Bone marrow (tissue), 2 donors: ENCODE measurements at places on chromosomes 2 and 18.

GRCh38 chr2:30605197-30605596 lies 158.2 kb downstream of the LCLAT1 start:
- no peak for DNase-seq

DNA sequence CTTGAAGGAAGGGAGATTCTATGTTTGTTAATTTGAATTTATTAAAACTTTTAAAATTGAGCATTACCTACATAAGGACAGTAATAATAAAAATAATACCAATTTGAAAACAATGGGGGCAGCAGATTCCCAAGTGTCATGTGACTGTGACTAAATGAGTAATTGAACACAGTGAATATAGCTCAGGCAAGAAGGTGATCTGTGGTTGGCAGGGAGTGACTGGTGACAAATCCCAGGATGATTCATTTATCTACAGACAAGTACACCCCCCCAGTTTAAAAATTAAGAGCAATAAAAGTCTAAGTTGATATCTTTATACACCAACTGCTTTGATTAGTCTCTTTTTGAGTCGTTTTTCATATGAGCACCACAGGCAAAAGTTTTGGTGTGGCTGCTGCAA lies 299.5 kb downstream of the ARHGAP15 start:
- no peak for DNase-seq

DNA sequence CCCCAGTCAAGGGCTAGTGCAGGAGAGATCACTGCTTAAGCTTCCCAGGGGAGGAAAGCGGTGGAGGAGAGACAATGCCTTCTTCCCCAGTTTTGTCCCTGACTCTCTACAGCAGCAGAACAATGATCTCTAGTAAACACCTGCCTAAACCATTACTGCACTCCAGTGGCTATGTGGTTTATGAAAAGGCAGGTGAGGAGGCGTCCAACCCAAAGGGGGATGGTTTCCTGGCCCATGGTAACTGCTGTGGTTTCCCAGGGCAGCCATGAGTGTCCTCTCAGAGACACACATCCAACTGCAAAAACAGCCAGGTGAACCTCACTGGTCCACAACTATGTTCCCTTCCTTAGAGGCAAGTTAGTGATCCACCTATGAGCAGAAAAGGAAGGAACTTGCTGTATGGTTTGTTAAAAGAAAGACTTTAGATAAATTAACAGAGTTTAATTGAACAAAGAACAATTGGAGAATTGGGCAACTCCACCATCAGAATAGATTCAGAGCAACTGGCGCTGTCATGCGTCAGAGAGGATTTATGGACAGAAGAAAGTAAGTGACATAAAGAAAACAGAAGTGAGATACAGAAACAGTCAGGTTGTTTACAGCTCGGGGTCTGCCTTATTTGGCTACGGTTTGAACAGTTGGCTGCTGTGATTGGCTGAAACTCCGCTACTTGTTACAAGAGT lies 4.8 kb upstream of the TTC39C start:
- DNase-seq: no peak

- DNase-seq: no peak
Observed at GRCh38 chr2:10413991-10414451, 34.1 kb downstream of the ODC1 start.

DNA sequence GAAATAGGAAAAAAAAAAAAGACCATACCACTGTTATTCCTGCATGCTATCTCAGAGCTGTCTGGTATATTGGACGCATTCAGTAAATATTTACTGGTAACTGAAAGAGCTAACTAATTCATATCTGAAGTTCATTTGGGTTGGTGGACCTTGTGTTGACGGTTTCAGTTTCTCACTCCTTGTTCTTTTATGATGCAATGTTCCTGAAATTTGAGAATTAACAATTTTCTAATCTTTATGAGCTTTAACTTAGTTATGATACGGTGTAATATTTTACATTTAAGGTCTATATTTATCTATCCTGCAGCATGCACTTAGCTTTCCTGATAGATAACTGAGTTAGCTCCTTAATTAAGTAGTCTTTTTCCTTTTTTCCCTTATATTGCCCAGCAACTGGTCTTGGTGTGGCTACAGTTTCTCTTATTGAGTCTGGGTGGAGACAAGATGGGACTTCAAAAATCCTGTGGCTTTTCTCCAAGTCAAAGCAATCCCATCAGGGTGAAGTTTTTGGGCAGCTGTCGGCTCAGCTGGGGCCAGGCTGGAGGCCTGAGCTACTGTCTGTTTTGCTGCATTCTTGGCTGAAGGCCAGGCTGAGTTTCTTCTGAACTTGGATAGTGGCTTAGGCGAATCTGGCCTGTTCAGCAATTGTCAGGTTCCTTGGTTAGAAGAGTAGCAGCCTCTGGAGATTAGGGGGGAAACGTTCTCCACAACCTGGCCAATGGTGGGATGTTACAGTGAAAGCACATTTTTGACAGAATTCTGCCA lies 78.4 kb upstream of the MEX3C start:
- no peak for DNase-seq

DNA sequence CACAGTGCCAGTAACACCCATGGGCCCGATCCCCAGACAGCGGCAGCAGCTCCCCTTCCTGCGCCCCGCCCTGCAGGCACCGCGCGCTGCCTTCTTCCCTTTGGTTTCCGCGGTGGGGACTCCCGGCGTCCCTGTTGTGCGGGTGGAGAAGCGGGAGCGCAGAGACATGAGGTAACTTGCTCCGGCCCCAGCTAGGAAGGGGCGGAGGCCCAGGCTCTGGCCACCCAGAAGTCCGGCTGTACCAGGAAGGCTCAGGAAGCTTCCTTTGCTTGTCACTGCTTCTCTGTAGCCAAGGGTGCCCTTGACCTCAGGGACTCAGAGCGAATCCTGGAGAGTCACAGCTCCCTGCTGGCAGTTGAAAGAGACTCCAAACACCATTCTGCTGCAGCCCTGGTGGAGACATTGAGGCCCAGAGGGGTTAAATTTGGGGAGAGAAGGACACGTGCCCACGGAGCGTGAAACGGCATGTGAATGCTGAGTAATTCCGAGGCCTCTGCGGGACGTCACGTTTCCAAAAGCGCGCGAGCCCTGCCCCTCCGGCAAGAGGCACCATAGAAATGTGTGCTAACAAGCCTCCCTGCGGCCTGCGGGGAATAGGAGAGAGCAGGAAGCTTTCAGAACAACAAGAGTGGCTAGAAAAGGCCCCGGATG lies 6.7 kb upstream of the ADCY3 start:
- no peak for DNase-seq

DNA sequence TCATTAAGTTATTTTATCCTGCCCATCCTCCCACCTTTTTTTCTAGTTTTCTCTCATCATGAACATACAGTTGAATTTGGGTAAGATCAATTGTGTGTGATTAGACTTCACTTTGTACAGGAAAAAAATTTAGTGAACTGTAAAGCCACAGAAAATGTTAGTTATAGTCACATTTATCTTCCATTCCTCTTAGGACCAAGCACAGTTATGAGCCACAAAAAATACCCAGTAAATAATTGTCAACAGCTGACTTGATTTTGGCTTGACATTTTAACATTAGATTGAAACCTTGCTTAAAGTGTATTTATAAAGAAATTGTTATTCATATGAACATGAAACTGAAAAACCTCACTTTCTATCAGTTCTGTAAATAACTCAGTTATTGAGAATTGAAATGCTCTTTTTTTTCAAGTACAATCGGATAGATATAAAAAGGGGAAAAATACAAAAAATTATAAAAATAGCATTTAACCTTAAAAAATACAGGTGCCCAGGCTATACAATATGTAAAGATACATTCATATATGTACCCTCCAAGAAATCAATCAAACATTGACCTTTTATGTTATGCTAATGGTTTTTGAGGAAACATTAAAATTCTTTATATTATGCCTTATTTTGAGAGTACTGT lies 389.5 kb upstream of the NRP2 start:
- DNase-seq: no peak
